ENCODE measurements at places on chromosomes 11 and 22.

DNA sequence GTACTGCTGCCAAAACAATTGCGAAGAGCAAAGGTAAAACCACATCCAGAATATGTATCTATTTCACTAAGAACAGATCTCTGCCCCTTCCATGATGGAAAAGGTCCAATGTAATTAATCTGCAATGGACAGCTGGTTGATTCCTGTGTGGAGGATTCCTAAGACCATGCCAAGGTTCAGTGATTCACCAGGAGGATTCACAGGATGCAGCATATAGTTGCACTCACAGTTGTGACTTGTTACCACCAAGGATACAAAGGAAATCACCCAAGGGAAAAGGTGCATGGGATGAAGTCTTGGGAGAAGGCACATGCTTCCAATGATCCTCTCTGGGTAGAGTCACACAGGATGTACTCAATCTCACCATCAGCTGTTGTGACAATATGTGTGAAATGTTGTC, 35.1 kb upstream of the CUL5 start:
- no peak for DNase-seq

DNA sequence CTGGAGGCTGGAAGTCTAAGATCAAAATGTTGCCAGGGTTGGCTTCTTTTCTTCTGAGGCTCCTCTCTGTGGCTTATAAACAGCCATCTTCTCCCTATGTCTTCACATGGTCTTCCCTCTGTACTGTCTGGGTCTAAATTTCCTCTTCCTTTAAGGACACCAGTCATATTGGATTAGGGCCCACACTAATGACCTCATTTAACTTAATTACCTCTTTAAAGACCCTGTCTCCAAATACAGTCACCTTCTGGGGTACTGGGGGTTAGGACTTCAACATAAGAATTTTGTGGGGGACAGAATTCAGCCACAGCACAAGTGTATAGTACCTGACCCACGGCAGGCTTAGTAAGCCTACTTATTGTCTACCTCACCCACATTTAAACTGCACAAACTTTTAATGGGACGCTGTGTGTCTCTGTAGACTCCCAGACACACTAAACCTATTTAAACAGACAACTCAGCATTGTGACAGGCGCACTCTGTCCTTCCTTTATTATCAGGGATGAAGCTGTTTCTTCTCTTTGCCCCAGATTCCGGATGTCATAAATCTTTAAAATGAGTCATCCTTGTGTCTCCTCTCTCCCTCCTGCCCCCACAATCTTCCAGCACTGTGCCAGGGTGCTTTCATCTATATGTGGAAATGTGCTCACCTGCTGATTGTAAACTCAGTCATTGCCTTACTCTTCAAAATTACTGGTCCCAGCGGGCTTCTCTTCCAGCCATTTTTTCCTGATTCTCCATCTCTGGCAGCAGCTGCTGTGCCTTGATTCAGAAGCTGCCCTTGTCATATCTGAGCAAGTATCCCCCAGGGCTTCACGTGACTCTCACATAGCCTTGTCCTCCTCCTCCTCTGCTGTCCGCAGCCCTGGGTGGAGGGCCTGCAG, 5.4 kb upstream of the MAPK8IP1 start:
- DNase-seq = no peak

- no peak for DNase-seq
Observed at GRCh38 chr22:45317551-45318167, 7.9 kb downstream of the FAM118A start.

- no peak for DNase-seq
Observed at GRCh38 chr22:43237280-43237679, 50.3 kb upstream of the TTLL12 start.

DNA sequence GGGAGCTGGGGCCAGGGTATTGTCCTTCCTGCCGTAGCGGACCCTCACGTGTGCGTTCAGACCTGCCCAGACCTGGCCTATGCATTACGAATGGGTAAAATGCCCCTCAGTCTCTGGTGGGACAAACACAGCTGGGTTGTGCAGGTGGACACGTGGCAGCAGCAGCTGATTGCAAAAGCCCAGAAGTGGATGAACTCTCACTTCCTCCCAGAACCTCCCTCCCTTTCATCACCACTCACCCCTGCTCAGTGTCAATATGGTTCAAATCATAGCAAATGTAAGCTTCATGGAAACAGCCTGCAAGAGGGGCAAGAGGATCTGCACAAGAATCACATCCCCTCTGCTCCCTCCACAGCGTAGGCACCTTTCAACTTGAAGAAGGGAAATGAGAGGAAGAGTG, 352.1 kb downstream of the OPCML start:
- no peak for DNase-seq

- DNase-seq = no peak
Observed at GRCh38 chr11:38818720-38819119, 2220.7 kb upstream of the RAG2 start.

DNA sequence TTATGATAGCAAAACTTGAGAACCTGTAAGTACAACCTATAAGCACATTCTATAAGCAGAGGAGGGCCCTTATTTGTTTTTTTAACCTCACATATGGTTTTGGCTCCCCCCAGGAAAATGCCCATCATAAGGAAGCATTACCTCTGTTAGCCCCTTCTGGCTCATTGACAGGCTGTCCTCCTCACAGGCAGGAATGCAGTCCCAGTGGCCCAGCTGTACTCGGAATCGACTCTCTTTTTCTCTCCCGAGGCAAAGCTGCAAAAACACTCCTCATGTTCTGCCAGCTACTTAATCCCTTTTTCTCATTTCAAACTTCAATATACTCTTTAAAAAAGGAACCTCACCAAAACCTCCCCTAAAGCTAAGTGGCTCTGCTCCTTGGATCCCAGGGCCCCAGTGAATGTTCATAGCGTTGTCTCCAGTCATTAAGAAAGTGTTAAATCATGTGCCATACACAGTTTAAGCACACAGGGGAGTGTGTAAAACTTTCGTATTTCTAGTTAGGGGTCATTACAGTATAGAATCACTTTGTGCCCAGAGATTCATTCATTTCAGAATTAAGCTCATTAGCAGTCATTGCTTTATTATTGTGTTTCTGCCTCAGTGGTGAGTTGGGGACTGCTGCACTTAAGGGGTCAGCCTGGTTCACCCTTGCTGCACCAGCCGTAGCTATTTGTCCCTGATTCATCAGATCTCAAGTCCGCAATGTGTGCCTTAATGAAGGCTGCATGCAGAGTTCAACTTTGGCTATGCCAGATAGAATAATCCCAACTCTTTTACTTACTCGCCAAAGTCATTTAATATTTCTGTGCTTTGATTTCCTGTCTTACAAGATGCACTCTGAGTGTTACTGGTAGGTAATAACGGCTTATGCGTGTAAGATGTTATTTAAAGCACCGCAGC, 57.6 kb downstream of the JRKL start:
- no peak for DNase-seq

GRCh38 chr11:44007481-44008087, 40.2 kb upstream of the ACCSL start:
- no peak for DNase-seq

GRCh38 chr22:20017622-20017958, 967 bp upstream of the ARVCF start:
- DNase-seq = no peak

GRCh38 chr22:41425660-41426365, 20.8 kb downstream of the TOB2 start:
- DNase-seq = no peak

- DNase-seq = no peak
Observed at GRCh38 chr11:104043142-104043541, 6.7 kb downstream of the DDI1 start.

- DNase-seq = no peak
Observed at GRCh38 chr11:2759228-2760195, 59.7 kb upstream of the KCNQ1OT1 start.

GRCh38 chr11:68970921-68971636, 9.7 kb downstream of the MRGPRD start:
- DNase-seq = no peak

DNA sequence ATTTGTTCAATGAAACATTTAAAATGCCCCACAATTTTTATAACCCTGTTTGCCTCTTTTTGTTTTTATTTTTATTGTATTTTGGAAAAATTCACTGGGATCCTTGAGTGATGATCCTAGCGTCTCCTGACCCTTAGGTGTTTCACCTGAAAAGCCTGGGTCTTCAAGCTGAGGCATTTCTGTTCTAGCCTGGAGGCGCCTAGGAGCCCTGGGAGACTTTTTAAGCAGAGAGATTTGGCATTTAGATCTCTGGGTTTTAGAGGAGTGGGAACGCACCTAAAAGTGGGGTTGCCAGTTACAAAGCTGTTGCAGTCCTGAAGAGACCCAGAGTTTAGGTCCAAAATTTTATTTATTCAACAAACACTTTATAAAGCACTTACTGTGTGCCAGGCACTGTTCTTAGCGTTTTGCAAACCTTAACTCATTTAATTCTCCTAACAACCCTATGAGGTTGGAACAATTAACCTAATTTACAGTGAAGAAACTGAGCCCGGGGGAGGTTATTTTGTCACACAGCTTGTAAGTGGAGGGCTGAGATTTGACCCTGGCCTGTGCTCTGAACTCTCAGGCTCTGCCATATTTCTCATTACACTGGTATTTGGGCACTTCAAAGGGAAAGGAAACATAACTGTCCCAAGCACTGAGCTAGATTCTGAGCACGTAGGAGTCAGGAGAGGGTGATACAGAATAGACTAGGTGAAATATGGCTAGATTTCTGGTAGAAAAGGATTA, 834 bp upstream of the FADS1 start:
- DNase-seq = no peak

GRCh38 chr11:8963569-8964323, 496 bp downstream of the TMEM9B start:
- peak; percentile 85 for DNase-seq

DNA sequence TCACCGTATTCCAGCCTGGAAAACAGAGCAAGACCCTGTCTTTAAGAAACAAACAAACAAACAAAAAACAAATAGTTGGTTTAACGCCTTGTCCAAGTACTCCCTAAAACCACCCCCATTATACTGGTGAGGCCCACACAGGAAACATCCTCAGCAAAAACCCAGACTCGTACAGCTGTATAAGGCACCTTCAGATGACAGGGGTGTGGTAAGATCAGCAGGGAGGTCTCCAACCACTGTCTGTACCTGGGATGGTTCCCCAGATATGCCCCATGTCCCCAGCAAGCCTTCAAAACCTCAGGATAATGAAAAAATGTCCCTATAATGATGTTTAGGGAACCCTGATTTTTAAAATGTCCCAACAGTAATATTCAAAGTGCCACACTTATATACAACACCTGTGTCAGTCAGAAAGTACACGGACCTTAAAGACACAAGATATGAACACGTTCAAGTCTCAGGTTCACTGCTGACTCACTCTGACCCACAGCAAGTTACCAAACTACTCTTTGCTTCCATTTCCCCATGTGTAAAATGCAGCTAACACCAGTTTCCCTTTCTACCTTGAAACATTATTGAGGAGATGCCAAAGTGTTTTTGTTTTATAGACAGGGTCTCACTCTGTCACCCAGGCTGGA, 9.3 kb downstream of the SF3A1 start:
- peak; percentile 51 for DNase-seq

- no peak for DNase-seq
Observed at GRCh38 chr11:118126082-118126838, 26.4 kb downstream of the SCN4B start.

DNA sequence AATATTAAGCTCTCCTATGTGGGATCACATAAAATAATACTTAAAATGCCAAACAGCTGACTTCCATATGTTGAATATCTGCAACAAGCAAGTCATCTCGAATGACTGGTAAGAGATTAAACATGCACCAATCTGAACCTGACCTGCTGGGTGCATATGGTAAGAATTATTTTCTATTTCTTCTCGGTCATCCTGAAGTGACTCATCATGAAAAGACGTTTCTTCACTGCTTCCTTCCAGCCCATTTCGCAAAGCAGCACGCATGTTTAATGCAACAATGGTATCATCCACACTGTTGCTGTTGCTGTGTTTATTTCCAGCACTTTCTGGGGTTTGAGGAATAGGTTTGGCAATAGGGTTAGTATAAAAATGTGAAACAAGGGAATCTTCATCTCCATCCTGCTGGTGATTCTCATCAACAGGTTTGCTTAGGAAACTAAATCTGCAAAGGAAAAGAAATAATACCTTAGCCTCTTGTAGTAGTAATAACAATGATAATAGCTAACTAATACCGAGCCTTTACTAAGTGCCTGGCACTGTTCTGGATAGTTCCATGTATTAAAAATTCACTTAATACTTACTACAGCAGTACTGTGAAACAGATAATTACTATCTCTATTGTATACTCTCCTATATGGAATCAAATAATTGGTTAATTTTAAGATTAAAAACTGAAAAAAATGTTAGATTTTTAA, 52.0 kb upstream of the CHRNA10 start:
- no peak for DNase-seq

GRCh38 chr11:79668575-79668974, 227.7 kb upstream of the TENM4 start:
- no peak for DNase-seq

DNA sequence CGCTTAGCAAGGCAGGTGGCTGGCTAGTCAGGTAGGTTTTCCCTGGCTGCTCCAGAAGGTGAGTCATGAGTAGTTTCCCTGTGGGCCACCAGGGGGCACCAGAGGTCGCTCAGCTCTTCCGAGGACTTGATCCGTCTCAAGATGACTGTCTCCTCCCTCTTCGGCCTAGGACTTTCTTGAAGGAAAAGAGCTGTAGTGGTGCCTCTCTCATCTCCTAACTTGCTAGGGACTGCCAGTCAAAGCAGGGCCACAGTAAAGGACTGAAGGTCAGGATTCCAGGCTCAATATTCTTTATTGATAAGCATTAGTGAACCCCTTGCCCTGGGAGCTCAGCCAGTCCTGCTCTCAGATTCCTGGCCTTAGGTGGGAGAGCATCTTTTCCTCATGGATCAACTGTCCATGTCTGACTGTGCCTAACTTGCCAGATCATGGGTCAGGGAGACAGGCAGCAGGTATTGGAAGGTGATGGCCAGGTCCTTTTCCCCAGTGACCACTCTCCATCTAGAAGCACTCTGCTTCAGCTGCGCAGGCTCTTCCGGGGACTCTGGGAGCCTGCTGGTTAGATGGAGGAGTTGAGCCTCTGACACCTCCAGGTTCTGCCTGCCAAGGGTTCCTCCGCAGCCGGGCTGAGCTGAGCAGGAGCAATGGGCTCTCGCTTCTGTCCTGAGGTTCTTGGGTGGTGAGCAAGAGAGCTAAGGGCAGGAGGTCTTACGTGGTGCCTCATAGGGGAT, 1.9 kb downstream of the POLD4 start:
- DNase-seq = peak; percentile 76

DNA sequence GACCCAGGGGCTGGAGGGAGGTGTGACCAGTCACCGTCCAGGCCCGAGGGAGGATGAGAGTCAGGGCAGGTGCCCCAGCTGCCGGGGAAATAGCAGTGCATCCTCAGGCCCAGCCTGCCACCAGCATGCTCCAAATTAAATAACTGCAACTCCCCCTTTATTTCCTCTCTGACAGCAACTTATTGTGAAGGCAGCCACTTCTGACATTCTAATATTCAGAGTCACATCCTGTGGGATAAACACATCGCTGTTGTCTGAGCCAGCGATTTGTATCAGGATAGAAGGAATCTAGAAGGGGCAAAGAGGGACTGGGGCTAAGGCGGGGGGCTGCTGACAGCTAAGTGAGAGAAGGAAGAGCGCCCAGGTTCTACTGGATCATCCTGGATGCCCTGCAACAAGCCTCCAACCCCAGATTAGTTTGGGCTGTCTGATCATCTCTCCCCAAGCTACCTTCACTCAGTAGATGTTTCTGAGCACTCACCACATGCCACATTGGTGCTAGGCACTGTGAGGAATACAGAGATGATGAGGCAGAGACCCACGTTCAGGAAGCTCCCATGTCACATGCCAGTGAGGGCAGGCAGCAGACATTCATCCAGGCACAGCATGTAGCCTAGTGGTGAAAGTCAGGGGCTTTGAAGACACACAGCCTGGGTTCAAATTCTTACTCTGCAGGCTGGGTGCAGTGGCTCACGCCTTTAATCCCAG, 214.1 kb downstream of the BUD13 start:
- DNase-seq = no peak

- no peak for DNase-seq
Observed at GRCh38 chr11:42013656-42014201, 554.3 kb upstream of the LRRC4C start.
